Thoracic aorta endothelial cell (primary cell): ENCODE measurements at places on chromosomes 7 and 10. TPM values are rescaled to one million over a fixed set of nuclear protein-coding genes. Genes with fewer than 3 reads are reported as not detected.

The DENND2A gene
- total RNA-seq, result not detected in 2 replicates

The VSTM4 gene
- total RNA-seq, result 0.27 and 1.1 TPM in 2 replicates

The PIP gene
- total RNA-seq, result not detected in 2 replicates

The PRSS37 gene
- total RNA-seq, result not detected in 2 replicates

The PPP1R3A gene
- total RNA-seq, result not detected in 2 replicates

The MLXIPL gene
- not detected in 2 replicates for total RNA-seq

The C10orf105 gene
- 0.07 TPM in 1 of 2 replicates, not detected in the other for total RNA-seq

The NPSR1 gene
- total RNA-seq, result not detected in 2 replicates

The ADK gene
- 89.0 and 101 TPM in 2 replicates for total RNA-seq

The ABCA13 gene
- total RNA-seq, result under 0.01 and 0.07 TPM in 2 replicates

The EPHA1 gene
- total RNA-seq, result under 0.01 TPM in 1 of 2 replicates, not detected in the other

The SLC13A1 gene
- total RNA-seq, result not detected in 2 replicates

The VAX1 gene
- not detected in 2 replicates for total RNA-seq

The OR2A14 gene
- total RNA-seq, result not detected in 2 replicates

The WEE2 gene
- total RNA-seq, result not detected in 2 replicates

The PEX1 gene
- 18.2 and 18.5 TPM in 2 replicates for total RNA-seq

The SPDYE9 gene
- not detected in 2 replicates for total RNA-seq

The PDLIM1 gene
- 110 and 113 TPM in 2 replicates for total RNA-seq

The TASOR2 gene
- 102 and 107 TPM in 2 replicates for total RNA-seq

The PON3 gene
- total RNA-seq, result 0.93 and 1.9 TPM in 2 replicates

The AKR1C8 gene
- not detected in 2 replicates for total RNA-seq
